Omental fat pad (tissue), 4 donors: ENCODE measurements at places on chromosomes 4 and X. TPM values are rescaled to one million over a fixed set of nuclear protein-coding genes. Genes with fewer than 3 reads are reported as not detected.

The REST gene
- total RNA-seq, result 28.8 TPM

The RHOXF1 gene
- total RNA-seq, result not detected

The CAPN6 gene
- 1.4 TPM for total RNA-seq

The RAB41 gene
- total RNA-seq, result not detected

The MAGEA9B gene
- total RNA-seq, result not detected

The GALNTL6 gene
- not detected for total RNA-seq

DNA sequence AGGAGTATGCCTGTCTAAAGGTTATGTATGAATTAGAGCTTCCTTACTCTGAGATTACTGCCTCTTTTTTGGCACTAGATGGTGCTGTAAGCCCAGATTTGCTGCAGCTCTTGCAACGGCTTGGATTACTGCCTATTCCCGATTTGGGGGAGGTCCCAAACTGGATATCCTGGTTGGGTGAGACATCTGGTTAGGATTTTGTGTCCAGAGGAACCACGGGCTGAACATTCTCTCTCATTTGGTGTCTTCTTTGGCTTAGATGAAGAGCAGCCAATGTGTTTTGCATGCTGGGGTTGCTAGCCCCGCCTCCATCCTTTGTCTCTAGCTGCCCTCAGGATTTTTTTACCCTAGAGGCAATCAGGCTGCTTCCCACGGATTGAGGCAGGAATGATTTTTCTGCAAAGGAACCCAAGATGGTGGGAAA, 31.9 kb downstream of the F8A1 start:
- DNase-seq, result no peak

- no peak for DNase-seq
These were observed 58.5 kb upstream of the PRDM8 start for GRCh38 chr4:80138551-80139538.

- DNase-seq, result no peak
These were observed 104.5 kb downstream of the SHISA3 start for GRCh38 chr4:42501624-42502401.

- no peak for DNase-seq
These were observed 247.4 kb downstream of the FBXO8 start for GRCh38 chr4:174036111-174036510.

- no peak for DNase-seq
These were observed 16.0 kb upstream of the UVSSA start for GRCh38 chr4:1330761-1331590.

DNA sequence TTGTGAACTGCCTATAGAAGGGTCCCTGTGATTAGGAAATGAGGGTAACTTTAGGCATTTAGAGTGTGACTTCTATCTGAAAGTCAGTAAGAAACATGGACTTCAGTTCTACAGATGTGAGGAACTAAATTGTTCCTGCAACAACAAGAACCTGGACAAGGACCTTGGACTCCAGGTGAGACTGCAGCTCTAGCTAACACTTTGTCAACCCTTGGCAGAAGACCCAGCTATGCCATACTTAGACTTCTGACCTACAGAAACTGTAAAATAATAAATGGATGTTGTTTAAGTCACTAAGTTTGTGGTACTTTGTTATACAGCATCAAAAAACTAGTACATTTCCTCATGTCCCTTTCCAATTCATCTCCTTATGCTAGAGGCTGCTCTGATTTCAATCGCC, 580.8 kb downstream of the IQCM start:
- no peak for DNase-seq

- no peak for DNase-seq
These were observed 23.4 kb downstream of the STIM2 start for GRCh38 chr4:26884026-26884425.

GRCh38 chr4:161581262-161582230, 582.3 kb downstream of the FSTL5 start:
- no peak for DNase-seq

DNA sequence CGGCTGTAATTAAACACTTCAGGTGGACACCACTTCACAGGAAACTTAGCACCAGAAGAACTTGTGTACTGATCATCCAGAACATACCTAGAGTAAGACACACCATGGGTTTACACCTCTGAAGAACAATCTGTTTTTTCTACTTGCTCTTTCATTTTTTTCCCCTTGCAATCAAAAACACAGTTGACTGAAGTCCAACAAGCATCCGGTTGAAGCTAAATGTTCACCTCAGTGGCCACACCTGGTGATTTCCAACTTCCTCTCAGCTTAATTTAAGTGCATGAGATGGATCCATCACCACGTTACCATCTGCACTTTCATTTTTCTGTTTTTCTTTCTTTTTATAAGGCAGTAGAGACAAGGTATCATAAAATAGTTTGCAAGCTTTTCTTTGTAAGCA, 4.9 kb upstream of the TXK start:
- DNase-seq, result no peak

DNA sequence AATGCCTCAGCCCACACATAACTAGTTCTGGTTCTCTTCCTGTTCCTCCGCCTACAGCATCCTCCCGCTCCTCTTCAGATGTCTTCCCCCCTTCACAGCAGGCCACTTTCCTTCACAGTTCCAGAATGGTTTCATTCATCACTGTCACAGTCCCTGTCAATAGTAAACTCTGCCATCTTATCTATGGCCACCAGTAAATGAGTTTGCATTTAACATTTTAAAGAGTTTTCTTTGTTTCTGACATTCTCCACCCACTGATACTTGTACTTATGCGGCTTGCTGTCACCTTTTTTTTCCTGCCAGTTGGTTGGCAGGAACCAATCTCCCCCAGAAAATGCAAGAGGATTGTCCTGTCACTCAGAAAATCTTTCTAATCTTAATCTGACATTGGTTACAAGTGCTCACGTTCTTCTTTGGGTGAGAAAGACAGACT, 114.1 kb downstream of the GLUD2 start:
- DNase-seq, result no peak

GRCh38 chr4:1989533-1990347, 19.0 kb downstream of the NELFA start:
- no peak for DNase-seq

GRCh38 chrX:23235051-23235450, 99.6 kb upstream of the PTCHD1 start:
- DNase-seq, result no peak

DNA sequence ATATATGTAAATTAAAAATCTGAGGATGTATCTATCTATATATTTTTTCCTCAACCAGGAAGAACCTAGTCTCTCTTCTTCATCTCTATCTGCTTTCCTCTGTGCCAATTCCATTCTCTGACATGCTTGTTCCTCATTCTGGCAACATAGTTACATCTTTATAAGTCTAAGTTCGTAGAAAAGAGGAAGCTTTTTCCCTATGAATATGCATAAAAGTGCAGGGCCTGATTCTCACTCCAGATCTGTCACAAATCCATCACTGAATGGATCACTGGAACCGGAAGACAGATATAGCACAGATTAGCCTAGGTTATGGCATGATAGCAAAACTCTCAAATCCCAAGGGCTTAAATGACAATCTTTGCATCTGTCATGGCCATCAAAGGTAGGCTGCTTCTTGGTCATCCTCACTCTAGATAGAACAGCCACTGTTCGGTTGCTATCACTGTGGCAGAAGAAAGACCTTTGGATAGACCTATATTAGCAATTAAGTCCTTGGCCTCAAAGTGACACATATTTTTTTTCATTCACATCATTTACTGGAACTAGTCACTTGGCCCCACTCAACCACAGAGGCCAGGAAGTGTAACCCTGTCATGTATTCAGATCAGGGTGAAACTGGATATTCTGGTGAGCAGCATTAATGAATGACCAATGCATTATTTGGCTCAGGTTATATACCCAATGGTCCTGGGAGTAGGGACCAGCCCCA, 22.2 kb downstream of the DTHD1 start:
- DNase-seq, result no peak
